ENCODE measurements at places on chromosomes 16 and 17. TPM values are rescaled to one million over a fixed set of nuclear protein-coding genes. Genes with fewer than 3 reads are reported as not detected.

PYY gene
- polyA plus RNA-seq, result 0.19 TPM

SPEM3 gene
- not detected for polyA plus RNA-seq

GPRC5C gene
- 4.3 TPM for polyA plus RNA-seq

KRTAP17-1 gene
- not detected for polyA plus RNA-seq

TEKT1 gene
- not detected for polyA plus RNA-seq

CDT1 gene
- 0.48 TPM for polyA plus RNA-seq

SMIM36 gene
- not detected for polyA plus RNA-seq

SLC25A11 gene
- 44.4 TPM for polyA plus RNA-seq

CDR2L gene
- 0.03 TPM for polyA plus RNA-seq

TK1 gene
- polyA plus RNA-seq, result 3.8 TPM

GUCY2D gene
- polyA plus RNA-seq, result not detected

E4F1 gene
- 70.9 TPM for polyA plus RNA-seq

NOG gene
- not detected for polyA plus RNA-seq

SLC12A3 gene
- 0.72 TPM for polyA plus RNA-seq

PDILT gene
- not detected for polyA plus RNA-seq

SAMD14 gene
- 0.06 TPM for polyA plus RNA-seq

GAN gene
- polyA plus RNA-seq, result 0.79 TPM

SMIM5 gene
- polyA plus RNA-seq, result 4.9 TPM

TBC1D3I gene
- polyA plus RNA-seq, result 0.19 TPM

CDRT4 gene
- polyA plus RNA-seq, result 23.0 TPM

RNF112 gene
- polyA plus RNA-seq, result 0.30 TPM

NEUROD2 gene
- 0.06 TPM for polyA plus RNA-seq

CHTF8 gene
- 65.0 TPM for polyA plus RNA-seq

SLFN12L gene
- polyA plus RNA-seq, result 0.97 TPM

TP53TG3E gene
- not detected for polyA plus RNA-seq

Data from B cell (primary cell).